ENCODE measurements at places on chromosomes 3 and 15.
A peak's percentile ranks its signal among the peaks of the same experiment; 100 is the strongest.

DNA sequence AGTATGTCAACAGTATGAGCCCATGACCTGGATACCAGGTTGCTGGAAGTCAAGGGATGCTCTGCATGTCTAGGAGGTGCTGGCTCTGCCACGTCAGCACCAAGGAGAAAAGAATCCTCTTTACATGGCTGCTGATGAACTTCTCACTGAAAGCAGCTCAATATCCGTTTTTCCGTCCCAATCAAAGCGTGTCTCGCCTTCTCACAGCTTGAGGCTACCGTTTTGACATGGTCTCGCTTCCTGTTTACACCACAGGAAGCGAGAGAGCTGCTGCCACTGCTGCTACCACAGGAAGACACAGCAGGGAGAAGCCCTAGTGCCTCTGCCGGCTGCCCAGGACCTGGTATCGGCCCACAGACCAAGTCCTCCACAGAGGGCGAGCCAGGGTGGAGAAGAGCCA is 27.3 kb downstream of the STARD5 start:
- DNase-seq = peak; percentile 56

- DNase-seq = no peak
These were observed 138.3 kb upstream of the FAM3D start for GRCh38 chr3:58804914-58805313.

- no peak for DNase-seq
These were observed 108.6 kb downstream of the RPLP1 start for GRCh38 chr15:69561071-69561784.

DNA sequence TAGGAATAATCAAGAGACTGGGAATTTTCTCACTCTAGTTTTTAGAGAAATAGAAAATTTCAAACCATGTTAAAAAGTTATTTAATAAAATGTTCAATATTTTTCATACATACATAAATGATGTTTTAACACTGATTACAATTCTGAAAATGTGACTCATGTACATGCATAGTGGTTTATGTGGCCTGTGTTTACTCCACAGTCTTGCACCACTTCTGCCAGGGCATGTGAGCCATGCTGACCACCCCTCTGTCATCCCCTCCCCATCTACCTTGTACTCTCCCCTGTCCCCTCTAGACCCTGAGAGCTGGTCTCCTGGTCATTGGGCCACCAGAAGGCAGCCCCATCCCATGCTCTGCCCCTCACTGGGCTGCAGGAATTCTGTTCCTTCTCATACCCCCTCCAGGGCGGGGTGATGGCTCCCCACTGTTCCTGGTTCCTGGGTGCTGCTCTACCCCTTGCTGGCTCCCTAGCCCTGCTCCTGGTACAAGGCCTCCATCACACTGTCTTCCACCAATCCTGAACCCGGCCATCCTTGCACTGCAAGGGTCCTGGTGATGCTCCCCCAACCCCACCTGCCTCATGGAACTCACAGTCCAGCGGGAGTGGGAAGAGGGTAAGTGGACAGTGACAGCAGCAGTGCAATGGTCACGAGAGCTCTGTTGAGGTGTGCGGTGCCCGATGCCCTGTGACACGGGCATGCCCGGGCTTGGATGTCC is 24.2 kb upstream of the SLC41A3 start:
- no peak for DNase-seq

- peak; percentile 65 for DNase-seq
These were observed 69.7 kb downstream of the USF3 start for GRCh38 chr3:113626503-113627371.
